T1000 (cell line): ENCODE measurements at places on chromosomes 5 and 9.

DNA sequence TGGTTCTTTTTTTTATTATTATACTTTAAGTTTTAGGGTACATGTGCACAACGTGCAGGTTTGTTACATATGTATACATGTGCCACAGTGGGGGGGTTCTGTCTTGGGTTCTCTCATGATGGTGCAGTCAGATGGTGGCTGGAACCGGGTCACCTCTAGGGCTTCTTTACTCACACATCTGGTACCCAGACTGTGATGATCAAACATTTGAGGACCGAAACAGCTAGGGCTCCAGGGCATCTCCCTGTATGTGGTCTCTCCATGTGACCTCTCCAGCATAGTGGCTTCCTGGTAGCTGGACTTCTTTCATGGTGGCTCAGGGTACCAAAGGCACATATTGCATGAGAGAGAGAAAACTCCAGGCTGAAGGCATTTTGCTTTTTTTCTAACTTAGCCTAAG, 9.8 kb upstream of the CRHBP start:
- DNase-seq, result no peak

GRCh38 chr9:85055506-85056202, 386.1 kb downstream of the NTRK2 start:
- no peak for DNase-seq

DNA sequence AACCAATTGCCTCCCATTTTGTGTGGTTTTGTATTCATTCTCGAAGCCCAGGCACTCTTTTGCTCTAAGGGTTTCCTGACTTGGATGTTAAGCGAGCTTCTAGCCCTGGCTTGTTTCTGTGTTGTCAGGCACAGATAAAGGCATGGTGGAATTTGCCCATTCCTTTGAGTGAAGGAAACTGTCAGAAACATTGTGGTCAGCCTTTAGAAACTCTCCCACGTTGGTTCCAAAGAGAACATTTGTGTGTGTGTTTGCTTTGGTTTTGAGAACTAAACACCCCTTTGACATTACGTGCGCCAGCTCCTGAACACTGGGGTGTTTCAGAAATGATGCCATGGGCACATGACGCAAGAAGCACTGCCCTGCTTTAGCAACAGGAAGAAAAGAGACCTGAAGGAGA, 320.9 kb downstream of the NTRK2 start:
- DNase-seq, result no peak

- DNase-seq, result no peak
Measured at GRCh38 chr5:103624035-103624480, 61.5 kb upstream of the NUDT12 start.
